ENCODE measurements at places on chromosomes 4 and X.

DNA sequence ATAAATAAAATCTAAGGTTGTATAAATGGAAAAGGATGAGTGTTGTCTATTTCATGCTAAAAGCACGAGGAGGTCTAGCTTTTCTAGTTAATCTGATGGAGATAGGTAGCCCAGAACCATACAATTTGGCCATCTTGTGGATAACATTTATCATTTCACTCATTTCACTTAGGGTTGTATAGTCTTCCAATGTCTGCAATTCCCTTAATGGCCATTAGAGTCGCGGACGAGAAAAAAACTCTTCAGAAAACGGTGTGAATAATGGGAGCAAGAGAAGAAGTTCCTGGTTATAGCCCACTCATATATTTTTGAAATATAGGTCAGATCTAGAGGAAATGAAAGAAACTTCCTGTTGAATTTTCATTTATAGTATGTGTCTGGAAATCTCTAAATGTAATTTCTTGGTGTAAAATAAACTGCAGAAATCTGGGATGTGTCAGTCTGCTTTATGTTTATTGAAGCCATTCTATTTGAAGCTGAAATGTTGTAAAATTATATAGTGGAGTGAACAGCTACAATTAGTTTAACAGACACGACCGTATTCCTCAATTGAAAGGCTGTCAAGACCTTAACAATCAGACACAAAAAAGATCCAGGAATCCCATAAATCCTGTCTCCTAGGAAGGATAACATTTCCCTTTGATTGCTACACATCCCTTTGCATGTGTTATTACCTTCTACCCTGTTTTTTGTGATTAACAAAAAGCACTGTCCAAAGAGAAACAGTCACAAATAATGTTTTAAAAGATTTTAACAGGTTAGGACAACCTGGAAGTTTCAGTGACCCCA is 47.7 kb upstream of the MGST2 start:
- DNase-seq: peak; percentile 23

DNA sequence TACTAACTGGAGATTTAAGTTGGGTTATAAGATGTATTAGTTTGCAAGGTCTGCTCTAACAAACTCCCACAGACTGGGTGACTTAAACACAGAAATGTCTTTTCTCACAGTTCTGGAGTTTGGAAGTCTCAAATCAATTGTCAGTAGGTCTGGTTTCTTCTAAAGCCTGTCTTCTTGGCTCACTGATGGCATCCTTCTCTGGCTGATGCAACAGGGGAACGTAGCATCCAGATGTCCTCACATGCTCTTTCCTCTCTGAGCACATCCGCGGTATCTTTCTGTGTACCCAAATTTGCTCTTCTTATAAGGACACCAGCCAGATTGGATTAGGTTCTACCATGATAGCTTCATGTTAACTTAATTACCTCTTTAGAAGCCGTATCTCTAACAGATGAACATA is 63.2 kb upstream of the BMP3 start:
- DNase-seq: no peak

DNA sequence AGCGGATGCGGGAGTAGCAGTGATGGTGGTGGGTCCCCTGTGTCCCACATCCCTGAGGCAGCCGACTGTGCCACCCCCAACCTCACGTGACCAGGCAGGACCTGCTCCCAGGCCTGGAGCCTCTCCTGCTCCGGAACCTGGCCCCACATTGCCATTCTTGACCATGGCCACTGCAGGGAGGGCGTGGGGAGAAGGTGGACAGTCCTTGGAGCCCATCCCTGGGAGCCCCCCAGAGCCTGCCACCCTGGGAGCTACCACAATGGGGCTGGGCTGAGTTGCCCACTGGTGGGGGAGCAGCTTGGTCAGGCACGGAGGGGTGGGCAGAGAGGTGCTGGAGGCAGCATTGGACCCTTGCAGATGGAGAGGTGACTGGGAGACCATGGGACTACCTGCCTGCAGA is 36.8 kb downstream of the TMPRSS11A start:
- DNase-seq: no peak

GRCh38 chrX:66015900-66016689 is 23.8 kb downstream of the VSIG4 start:
- DNase-seq: no peak

GRCh38 chrX:49164589-49165360 is 2.2 kb downstream of the MAGIX start:
- DNase-seq: no peak

DNA sequence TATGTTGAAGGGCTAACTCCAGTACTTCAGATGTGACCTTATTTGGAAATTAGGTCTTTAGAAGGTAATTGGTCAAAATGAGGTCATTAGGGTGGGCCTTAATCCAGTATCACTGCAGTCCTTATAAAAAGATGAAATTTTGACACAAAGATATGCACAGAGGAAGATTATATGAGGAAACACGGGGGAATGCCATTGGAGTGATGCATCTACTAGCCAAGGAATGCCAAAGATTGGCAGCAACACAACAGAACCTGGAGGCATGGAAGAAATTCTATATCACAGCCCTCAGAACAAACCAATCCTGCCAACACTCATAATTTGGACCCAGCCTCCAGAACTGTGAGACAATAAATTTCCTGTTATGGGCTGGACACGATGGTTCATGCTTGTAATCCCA is 17.6 kb downstream of the TRIM61 start:
- no peak for DNase-seq

DNA sequence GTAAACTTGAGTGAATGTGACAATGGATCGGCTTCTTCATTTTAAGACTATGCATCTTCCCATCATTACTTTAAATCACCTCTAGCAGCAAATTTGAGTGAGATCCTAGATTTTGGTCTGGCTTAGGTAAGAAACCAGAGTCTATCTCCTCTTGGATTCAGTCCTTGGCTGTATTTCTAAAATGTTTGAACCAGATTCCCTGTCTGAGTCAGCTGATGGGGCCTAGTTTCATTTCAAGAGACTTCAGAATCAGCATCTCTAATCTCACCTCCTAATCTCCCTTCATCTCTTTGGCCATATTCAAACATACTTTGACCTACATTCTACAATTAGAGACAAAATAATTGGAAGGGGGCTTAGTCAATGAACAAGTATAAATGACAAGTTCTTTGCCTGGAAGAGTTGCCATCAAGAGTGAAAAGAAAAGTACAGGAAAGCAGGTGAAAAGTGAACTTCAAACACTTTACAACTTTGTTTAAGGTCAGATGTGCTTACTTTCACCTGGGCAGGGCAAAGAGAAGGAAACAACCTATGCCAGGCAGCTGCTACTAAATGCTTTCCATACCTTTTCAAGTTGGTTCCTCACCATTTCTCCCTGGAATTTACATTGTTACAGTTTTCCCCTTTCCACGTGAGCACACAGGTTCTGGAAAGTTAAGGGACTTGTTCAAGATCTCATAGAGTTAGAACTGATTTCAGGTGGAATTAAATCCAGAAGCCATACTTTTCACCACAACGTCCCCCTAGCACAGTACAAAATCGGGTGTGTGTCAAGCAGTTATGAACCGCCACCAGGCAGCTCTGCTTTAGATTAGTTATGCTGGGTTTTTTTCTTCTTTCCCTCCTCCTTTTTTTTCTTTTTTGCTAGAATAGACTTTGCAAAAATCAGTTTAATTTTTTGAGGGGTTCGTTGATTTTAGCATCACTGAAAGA is 30.7 kb upstream of the PITX2 start:
- no peak for DNase-seq

GRCh38 chr4:48752246-48752645 is 27.8 kb downstream of the FRYL start:
- DNase-seq: no peak

- DNase-seq: no peak
These were observed 87.7 kb downstream of the RFC1 start for GRCh38 chr4:39278476-39278875.

DNA sequence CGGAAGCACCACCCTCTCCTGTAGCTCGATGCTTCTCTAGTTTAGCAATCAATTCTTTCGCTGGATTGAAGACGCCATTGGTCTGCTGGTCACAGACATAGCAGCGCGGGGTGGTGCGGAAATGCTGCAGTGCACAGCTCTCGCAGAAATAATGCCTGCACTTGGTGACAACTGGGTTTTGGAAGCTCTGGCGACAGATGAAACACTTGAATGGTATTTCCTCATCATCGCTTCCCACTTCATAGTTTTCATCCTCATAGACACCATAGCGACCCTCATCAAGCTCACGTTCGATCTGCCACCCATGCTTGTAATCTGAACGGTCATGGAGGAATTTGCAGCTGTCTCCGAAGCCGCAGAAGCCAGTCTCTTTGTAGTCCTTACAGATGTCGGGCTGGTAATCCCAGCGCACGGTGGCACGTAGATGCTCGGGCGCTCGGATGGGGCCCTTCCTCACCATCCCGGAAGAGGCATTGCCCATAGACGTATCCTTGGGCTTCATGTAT is 854 bp downstream of the RNF113A start:
- DNase-seq: peak; percentile 18

GRCh38 chrX:42694260-42694815 is 83.6 kb downstream of the PPP1R2C start:
- DNase-seq: no peak

- DNase-seq: peak; percentile 4
These were observed 670 bp downstream of the PAPSS1 start for GRCh38 chr4:107719207-107719921.

DNA sequence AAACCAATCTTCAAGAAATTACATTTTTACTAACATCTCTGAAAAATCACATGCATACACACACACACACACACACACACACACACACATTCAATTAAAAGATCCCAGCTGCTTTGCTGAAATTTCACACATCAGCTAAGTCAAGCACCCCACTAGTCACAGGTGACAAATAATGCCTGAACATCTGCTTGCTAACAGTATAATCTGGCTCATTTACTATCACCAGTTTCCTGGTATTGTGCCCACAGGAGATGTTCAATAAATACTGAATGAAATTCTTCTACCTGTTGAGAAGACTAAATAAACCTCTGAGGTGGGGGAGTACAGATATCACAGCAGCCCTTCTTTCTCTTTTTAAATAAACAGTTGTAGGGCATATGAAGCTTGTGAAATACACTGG is 994.0 kb downstream of the ARAP2 start:
- no peak for DNase-seq

- DNase-seq: no peak
These were observed 393.2 kb upstream of the HS3ST1 start for GRCh38 chr4:11821772-11822430.

- no peak for DNase-seq
These were observed 50.0 kb downstream of the CCNI start for GRCh38 chr4:77025643-77026321.

- no peak for DNase-seq
These were observed 5.7 kb downstream of the EFNB1 start for GRCh38 chrX:68834371-68835103.

GRCh38 chr4:93814722-93815121 is 13.8 kb upstream of the ATOH1 start:
- DNase-seq: no peak

DNA sequence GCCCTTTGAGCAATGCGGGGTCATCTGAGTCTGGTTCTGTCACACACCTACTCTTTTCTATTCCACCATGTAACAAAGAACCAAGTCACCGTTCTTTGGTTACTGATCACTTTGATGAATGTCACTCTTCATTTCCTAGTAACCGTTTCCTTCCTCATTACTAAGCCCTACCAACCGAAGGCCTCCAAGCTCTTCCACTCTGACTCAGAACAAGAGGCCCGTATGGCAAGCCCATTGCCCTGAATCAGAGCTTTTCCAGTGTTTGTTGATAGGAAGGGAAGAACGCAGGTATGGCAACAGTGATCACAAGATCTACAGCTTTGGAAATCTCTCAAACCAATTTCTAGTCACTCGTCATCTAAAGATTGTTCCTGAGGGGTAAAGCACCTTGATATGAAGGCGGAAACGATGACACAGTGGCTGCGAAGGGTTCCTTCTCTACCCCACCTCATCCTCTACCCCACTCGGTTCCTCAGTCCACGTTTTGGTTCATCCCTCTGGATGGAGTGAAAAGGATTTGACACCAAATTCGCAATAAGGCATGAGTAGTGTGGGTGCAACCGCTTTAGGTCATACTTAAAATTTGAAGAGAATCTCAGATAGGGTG is 28.0 kb upstream of the CD40LG start:
- DNase-seq: no peak

DNA sequence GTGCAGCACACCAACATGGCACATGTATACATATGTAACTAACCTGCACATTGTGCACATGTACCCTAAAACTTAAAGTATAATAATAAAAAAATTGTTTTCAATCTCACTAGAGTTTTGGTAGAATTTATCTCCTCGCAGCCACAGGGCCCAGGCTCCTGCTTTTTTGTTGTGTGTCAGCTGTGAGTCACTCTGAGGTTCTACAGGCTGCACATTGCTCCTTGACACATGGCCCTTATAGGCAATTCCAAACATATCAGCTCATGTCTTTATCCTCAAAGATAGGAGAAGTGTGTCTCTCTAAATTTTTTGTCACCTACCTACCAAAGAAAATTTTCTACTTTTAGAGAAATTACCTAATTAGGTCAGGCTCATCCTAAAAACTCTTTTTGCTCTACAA is 252.1 kb upstream of the ADGRL3 start:
- DNase-seq: no peak

GRCh38 chrX:42505016-42505415 is 272.9 kb downstream of the PPP1R2C start:
- DNase-seq: no peak

- no peak for DNase-seq
These were observed 371.4 kb upstream of the FAM241A start for GRCh38 chr4:111773858-111774257.

GRCh38 chr4:136443006-136443405 is 1089.3 kb downstream of the PCDH18 start:
- DNase-seq: no peak

- DNase-seq: no peak
These were observed 192.0 kb downstream of the SMIM20 start for GRCh38 chr4:26105815-26106699.

GRCh38 chr4:38149997-38150671 is 189.9 kb downstream of the PTTG2 start:
- DNase-seq: no peak

GRCh38 chr4:179871726-179872125 is 2371.5 kb upstream of the TENM3 start:
- DNase-seq: no peak

DNA sequence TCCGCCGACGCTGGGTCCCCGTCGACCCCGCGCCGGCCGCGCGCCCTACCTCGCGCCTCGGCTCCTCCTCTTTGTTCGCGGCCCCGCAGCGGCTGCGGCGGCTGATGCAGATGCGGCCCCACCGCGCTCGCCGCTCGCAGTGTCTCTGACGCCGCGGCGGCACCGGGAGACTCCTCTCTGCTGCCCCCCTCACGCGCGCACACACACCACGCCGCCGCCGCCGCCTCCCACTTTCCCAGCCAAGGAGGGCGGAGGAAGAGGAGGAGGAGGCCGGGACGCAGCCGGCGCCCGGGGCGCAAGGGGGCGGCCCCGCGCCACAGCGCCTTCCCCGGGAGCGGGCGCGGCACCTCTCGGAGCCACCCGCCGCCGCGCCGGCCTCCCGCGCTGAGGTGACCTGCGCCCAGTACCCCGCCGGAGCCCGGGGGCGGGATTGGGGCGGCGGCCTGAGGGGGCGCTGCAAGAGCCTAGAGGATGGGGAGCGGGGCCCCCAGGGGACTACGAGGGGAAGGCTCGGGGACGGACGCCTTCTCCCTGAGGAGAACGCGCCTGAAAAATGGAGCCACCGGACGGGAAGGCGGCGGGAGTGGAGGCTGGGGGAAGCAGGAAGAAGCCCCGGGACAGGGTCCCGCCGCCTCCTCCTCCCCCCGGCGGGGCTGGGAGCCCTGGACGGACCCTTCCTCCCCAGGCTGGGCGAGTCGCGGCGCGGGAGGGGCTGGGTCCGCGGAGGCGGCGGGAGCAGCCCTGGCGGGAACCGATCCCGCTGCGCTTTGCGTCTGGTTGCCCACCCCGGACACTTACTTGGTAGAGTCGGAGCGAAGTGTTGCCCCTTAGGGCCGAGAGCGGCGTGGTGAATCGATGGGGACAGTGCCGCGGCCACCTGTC is at the start of gene SH3RF1:
Gene SH3RF1 (minus strand): TSS at position 147 of the 882 bp plus-strand sequence. CDS start 1,744 bp downstream, outside the sequence.
- DNase-seq: peak; percentile 82
